ENCODE measurements at places on chromosomes 11 and 22.

GRCh38 chr22:25025491-25026400 lies 73.2 kb downstream of the KIAA1671 start:
- DNase-seq: no peak

GRCh38 chr11:105132716-105133511 lies 6.7 kb downstream of the CARD18 start:
- DNase-seq: no peak

DNA sequence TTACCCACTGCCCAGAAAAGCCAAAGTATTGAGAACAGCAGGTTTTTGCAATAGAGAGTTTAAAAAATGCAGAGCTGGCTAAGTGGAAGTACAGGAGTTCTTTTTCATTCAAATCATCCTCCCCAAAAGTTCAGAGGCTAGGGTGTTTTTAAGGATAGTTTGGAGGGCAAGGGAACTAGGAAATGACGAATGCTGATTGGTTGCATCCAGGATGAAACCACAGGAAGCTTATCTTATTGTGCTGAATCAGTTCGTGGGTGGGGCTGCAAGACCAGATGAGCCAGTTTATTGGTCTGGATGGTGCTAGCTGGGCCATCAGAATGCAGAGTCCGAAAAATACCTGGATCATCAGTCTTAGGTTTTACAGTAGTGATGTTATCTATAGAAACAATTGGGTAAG lies 1427.1 kb downstream of the LRRC4C start:
- no peak for DNase-seq

- no peak for DNase-seq
Measured at GRCh38 chr22:32781695-32782094, 19.8 kb upstream of the TIMP3 start.

DNA sequence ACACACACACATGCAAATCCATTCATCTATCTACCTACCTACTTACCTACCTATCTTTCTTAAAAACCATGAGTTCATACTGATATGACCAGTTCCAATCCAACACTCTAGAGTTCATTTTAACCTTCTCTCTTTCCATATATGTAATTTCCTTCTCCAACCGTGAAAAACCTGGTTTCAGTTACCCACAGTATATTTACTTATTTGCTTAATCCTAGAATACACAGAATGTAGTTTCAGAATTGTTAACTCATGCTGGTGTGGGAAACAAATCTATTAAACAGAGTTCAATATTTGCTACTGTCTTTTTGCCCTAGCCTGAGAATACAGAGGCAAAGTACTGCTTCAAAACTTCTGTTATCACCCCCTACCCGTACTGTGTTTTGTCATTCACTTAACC lies 101.3 kb downstream of the RRM1 start:
- no peak for DNase-seq

DNA sequence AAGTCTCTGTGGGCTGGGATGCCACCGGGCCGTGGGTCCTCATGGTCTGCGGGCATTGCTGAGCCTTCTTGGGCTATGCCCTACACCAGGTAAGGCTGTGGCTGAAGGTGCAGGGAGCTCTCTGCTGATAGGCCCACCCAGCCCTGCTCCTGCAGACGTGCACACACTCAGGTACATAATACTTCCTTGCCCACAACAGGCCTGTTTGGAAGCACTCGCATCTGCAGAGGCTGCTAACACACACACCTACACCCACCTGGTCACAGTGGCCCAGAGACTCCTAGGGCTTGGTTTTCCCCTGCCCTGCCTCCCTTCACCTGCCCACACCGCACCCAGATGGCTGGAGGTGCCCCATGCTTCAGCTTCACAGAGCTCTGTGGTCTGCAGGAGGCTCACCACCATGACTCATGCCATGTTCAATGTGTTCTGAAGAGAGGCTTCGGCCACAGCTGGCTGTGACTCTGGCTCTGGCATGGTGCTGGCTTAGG lies 72.8 kb upstream of the KCNQ1OT1 start:
- no peak for DNase-seq

DNA sequence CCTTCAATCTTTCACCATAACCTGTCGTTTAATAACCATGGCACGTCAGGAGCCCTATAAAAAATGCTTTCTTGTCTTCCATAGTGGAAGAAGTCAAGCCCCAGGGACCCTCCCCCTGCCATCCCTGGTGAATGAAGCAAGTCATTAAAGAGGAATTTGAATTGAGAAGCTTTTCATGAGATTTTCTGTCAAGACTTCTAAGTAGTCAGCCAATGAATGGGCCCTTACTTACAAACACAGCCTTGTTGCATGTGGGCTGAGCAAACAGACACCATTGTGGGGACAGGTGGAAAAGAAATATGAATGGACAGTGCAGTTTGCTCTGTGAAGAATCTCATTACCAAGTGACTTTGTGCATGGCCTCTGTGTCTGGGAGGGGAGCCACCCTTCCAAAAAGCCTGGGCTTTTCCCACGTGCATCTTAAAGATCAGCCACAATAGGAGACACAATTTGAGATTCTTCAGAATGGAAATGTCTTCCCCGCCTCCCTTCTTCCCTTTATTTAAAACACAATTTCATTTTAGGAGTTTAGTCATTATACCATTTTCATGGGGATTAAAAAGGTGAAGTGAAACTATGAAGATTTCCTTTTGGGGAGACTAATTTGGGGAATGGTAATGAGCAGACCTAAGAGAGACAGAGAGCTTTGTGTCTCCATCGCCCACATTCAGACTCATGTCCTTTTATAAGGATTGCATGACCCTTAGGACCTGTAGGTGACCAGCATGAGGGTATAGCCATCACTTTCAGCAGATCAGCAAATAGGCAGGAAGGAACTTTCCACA lies 152.0 kb downstream of the LRRC4C start:
- peak; percentile 25 for DNase-seq

DNA sequence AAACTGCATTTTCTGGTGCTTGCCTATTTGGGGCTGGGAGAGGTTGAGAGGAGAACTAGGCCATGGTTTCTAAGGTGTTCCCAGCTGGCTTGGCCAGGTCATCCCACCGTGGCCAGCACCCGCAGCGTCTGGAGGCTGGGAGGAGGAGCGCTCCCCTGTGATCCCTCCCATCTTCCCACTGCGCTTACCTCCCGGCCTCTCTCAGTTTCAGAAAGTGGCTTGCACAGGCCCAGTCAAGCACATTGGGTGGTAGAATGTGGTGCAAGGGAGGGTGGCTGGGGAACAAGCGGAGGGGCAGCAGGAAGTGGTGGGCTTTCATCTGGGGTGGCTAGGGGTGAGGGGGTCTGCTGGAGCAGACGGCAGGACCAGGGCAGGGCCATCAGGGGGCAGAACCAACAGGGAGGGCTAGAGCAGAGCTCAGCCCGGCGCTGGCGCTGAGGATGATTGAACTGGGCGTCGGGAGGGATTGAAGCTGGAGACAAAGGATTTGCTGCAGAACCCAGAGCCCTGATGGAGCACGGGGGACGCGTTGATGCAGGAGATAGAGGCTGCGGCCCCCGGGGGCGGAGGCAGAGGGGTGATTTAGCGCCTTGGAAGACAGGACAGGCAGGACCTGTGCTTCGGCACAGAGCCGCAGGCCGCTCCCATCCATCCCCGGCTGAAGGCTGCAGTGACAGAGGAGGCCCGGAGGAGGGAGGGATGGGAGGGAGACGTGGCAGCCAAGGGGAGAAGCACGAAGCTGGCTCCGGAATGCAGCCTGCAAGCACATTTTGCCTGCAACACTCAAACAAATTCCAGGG lies 76.0 kb downstream of the TRIM29 start:
- no peak for DNase-seq

DNA sequence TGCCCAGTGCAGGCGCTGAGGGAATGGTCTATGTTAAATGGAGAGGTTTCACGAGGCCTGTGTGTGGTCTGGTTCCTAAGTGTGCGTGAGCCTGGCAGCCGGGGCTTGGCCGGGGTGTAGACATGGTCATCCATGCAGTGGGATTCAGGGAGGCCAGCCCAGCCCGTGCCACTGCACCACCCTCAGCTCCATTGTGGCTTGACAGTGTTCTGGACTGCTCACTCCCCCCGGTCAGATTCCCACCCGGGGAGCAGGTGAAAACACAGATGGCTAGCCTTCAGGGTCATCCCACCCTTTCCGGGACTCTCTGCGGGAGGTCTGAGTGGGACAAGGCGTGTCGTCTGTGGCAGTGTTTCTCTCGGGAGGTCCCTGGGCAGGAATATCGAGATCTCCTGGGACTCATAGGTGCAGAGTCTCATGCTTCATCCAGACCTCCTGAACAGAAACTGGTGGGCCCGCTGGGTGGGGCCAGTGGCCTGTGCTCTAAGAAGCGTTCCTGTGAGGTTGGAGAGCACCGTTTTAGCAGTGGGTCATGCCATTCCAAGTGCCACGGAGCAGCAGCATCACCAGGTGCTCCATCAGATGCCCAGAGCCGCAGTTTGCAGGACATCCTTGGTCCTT lies 52.3 kb downstream of the ST14 start:
- DNase-seq: no peak

- no peak for DNase-seq
Measured at GRCh38 chr11:23509023-23509422, 648.7 kb upstream of the CCDC179 start.

DNA sequence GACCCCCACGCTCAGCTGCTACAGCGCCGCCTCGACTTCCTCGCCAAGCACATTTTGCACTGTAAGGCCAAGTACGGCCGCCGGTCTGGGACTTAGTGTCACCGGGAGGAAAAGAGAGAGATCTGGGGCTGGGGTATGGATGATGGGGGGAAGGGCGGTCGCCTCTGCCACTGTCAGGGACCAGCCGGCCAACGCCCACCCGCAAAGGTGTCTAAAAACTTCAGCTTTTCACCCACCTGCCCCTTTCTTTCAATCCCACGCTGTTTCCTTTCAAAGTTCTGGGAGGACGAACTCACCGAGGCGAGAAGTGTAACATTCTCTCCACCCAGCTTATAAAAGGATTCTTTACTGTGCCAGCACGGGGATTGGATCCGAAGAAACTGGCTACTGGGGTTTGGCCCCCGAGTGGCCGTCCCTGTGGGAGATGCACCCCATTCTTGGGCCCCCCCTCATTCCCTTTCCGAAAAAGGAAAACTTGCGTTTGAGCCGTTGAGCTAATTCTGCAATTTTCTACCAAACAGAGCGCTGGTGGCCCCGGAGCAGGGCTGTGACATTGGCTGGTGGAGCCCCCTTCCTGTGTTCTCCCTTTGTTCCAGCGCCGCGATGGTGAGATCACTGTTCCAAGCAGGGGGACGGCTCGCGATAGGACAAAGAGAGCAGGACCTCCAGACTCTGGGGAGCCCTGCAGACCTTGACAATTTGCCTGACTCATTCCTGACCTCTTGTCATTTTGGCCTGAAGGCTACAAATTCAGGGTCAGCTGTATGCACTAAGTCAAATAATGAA lies 1.8 kb downstream of the FJX1 start:
- DNase-seq: no peak

GRCh38 chr11:125407046-125407445 lies 89.0 kb downstream of the FEZ1 start:
- no peak for DNase-seq

DNA sequence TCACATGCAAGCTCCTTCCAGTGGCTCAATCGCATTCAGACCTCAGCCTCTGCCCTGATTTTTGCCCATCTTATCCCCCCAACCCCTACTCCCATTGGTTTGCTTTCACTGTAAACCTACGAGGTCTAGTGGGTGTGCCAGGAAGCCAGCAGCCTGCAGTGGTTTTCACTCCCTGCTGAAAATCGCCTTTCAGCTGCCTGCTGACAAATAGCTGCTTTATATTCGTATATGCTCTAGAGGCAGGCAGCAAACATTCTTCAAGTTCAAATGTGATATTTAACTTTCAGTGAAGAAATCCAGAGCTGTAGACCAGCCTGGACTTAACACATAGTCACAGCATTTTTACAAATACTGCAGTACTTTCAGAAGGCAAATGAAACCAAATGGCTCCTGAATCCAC lies 92.8 kb upstream of the APOA1 start:
- no peak for DNase-seq

DNA sequence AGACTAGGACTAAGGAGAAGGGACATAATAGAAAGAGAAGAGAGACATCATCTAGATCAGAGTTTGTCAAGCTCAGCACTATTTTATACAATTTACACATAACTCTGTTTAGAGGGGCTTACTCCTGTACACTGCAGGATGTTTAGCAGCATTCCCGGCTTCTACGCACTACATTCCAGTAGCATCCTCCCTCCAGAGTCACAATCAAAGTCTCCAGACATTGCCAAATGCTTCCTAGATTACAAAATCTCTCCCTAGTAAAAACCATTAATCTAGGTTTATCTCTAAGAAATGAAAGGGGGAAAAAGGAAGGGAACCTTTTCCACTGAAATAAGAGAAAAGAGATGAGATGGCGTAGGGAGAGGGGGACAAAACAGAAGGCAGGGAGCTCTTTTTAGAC lies 4.0 kb downstream of the USP28 start:
- no peak for DNase-seq

GRCh38 chr11:61966734-61967115 lies 709 bp downstream of the FTH1 start:
- DNase-seq: no peak

DNA sequence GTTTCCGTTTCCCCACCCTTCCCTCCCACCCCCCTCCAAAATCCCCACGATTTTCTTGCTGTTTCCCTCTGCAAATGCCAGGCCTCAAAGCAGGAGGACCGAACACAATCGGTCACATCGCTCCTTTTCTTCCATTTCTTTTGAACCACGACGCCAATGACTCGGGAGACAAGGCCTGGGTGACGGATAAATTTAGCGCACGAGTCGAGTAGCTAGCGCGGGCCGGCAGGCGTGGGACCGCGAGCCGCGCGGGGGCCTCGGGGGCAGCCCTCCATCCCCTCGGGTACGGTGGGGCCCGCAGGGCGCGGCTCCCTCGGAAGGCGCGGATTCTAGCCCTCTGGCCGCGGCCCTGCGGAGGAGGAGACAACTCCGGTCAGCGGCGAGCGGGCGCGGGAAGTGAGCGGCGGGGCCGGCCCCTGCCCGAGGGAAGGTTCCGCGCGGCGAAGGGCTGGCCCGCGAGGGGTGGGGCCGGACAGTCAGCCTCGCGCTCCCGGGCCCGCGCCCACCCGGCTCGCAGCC lies 414 bp downstream of the JOSD1 start:
- no peak for DNase-seq

GRCh38 chr11:114522818-114523217 lies 36.9 kb downstream of the NXPE1 start:
- no peak for DNase-seq

GRCh38 chr11:123330948-123331347 lies 99.1 kb upstream of the GRAMD1B start:
- DNase-seq: no peak

- DNase-seq: no peak
Measured at GRCh38 chr11:86781546-86781945, 18.8 kb upstream of the PRSS23 start.

- DNase-seq: peak; percentile 90
Measured at GRCh38 chr11:126072141-126072741, 9.6 kb upstream of the CDON start.

DNA sequence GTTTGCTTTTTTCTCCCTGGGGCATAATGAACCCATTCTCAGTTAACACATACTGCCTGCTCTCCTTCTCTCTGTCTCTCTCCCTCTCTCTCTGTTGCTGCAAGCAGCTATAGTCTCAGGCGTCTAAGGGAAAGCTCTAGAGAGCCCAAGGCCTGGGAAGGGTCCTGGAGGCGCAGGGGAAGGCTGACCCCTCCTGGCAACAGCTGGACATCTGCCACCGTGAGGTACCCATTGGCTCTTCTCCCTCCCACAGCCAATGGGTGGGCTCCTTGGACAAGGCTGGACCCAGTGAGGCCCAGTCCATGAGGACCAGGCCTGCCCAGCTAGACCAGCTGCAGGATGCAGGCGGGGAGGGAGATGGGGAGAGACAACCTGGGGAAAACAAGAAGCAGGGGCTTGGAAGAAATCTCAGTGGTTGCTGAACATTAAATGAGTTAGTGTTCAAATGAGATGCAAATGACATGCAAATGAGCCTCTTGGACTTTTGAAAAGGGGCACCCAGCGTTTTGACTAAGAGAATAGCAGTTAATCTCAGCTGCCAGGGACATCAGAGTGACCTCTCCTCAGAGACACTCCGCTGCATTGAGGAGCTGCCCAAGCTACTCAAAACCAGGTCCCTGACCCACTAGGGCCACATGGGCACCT lies 349.7 kb downstream of the BUD13 start:
- DNase-seq: no peak

Data from COLO829 (cell line).